ENCODE measurements at places on chromosomes 7 and 10.

DNA sequence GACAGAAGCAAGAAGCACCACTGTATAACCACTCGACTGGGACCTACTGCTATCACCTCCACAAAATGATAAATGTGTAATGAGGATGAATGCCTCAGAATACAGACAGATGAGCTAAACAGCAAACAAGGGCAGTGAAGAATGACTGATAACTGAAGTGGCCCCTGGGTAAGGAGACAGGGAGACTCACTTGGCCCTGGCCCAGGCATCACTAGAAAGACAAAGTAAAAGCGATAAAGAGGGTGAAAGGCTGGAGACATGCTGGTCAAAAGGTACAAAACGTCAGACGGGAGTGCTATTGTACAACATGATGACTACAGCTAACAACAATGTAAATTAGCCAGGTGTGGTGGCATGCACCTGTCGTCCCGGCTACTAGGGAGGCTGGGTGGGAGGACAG is 27.8 kb upstream of the APBB1IP start:
- DNase-seq: no peak

DNA sequence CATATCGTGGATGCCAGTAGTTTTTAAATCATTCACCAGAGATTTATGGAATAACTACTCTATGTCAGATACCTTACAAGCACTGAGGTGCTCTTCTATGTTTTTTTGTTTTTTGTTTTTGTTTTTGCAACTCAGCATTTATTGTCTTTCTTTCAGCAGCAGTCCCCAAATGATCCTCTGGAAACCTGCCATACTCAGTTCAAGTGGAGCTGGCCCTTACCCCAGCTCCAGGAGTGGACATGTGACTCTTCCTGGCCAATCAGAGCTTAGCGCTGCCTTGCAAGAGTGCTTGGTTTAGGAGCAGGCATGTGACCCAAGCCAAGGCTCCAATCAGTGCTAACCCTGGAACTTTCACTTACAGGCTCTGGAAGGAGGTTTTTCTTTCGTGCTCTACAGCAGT is 356.6 kb upstream of the ZMIZ1 start:
- DNase-seq: no peak

DNA sequence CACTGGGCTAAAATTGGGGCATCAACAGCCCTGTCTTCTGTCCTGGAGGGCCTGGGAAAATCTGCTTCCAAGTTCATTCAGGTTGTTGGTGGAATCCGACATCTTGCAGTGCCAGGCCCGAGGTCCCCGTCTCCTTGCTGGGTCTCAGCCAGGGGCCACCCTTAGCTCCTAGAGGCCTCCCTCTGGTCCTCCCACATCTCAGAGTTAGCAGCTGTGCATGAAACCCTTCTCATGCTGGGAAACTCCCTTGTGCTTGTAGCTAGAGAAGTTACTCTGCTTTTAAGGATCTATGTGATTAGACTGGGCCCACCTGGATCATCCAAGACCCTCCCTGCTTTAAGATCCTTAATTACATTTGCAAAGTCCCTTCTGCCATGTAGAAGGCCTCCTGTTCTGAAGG is 15.3 kb downstream of the HIP1 start:
- no peak for DNase-seq

DNA sequence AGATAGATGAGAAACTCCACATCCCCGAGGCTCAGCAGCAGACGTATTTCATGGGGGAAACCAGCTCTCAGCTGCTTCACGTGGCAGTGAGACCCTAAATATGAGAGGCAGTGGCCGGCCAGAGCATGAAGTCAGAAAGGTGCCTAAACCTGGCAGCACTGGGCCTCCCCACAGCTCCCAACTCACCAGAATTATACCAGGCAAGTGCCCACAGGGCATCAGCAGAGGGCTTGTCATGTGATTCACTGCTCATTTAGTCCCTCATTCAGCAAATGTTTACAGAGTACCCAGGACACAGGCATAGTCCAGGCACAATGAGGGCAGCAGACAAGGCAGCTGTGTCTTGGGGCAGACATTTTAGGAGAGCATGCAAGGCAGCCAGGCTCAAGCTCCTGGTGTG is 212.6 kb downstream of the PTPRN2 start:
- DNase-seq: no peak

DNA sequence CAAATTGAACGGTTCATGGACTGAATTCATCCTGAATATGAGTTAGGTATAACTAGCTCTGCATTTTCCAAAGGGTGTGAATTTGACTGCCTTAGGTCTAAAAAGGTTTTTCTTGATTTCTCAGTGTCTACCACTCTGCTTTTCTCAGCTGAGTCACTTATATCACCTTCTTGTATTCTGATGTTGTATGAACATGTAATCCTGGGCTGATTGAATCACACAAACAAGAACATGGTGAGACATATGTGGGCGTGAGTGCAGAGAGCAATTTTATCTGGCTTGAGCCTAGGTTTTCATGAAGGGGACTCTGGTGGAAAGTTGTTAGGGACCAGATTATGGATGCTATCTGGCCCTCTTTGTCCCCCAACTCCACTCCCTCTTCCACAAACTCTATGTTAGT is 239.8 kb downstream of the SUGCT start:
- DNase-seq: no peak

- DNase-seq: no peak
These were observed 65.1 kb downstream of the CAMK1D start for GRCh38 chr10:12414278-12414989.

DNA sequence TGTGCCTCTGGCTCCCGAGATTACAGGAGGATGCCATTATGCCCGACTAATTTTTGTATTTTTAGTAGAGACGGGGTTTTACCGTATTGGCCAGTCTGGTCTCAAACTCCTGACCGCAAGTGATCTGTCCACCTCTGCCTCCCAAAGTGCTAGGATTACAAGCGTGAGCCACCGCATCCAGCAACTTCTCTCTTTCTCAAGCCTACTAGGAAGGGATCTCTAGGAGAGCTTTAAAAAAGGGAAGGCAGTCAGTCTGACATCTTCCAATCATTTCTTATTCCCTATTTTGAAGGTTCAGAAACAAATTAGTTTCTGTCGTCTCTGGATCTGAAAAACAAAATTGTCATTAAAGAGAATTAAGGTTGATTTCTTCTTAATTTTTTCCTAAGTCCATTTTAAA is 2.5 kb upstream of the TMEM26 start:
- DNase-seq: no peak

GRCh38 chr10:110368002-110368401 is 63.3 kb upstream of the SMNDC1 start:
- DNase-seq: no peak

- no peak for DNase-seq
These were observed 32.6 kb downstream of the EXOC6 start for GRCh38 chr10:92880917-92881316.

GRCh38 chr7:25596443-25596842 is 368.2 kb upstream of the NPVF start:
- no peak for DNase-seq

- DNase-seq: no peak
These were observed at the start of gene HIP1 for GRCh38 chr7:75738604-75738974. Gene HIP1, minus strand, starts transcription at chr7:75738941. Its CDS starts 21 bp downstream, at chr7:75738920.

DNA sequence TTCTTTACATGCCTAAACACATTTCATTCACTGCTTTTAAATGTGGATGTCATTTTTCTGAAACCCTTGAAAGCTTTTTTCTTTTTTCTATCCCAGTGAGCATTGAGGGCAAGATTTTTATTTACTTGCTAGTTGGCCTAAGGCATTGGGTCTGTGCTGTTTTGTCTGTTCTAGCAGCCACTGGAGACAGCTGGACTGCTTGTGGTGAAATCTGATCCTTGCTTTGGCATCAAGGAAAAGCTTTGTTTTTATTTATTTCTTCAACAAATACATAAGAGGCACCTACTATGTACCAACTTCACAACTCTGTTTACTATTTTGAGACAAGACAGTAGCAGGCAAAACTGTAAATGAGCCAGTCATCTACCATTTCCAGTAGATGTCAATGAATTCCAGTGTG is 28.4 kb upstream of the PDLIM1 start:
- DNase-seq: no peak

GRCh38 chr7:25759286-25759685 is 392.7 kb upstream of the NFE2L3 start:
- DNase-seq: no peak

DNA sequence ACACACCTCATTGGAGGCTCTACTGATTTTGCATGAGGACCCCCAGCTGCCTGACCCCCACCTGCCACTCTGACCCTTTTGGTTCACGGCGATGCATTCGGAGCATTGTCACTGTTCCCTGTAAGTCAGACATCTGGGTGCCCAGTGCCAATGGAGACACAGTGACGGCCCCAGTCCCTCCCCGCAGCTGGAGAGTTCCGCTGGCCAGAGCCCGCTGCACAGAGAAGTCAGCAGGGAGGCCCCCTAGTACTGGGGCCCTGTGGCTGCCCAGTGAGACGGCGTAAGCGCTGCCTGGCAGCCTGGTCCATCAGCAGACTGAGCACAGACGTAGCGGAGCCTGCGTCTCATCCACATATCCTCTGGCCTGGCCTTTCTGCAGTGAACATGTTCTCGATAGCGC is 77.5 kb downstream of the NKX6-2 start:
- DNase-seq: no peak

GRCh38 chr10:128803790-128804189 is 663.3 kb upstream of the MGMT start:
- DNase-seq: no peak

GRCh38 chr10:69766161-69766910 is 35.4 kb upstream of the COL13A1 start:
- DNase-seq: no peak
